ENCODE measurements at places on chromosomes 12 and 14.
A peak's percentile ranks its signal among the peaks of the same experiment; 100 is the strongest.

- no peak for DNase-seq
Measured at GRCh38 chr12:17064834-17065233, 458.9 kb upstream of the LMO3 start.

DNA sequence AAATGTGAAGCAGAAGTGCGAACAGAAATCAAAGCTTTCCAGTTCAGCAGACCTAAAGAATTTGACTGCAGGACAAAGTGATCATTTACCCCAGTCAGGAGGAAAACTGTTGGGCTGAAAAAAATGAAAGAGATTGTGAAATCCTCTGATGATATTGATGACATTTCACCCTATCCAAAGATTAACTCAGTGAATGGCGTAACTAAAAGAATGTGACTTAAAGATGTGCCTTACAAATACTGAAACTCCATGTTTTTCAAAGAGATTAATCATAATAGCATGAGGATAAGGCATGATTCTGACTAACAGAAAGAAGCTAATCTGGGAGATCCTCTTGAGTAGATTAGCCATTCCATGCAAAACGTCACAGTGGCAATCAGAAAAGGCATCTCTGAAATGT is 225.6 kb downstream of the DUSP6 start:
- no peak for DNase-seq

GRCh38 chr12:8951744-8952143 is 2.3 kb upstream of the M6PR start:
- peak; percentile 38 for DNase-seq

DNA sequence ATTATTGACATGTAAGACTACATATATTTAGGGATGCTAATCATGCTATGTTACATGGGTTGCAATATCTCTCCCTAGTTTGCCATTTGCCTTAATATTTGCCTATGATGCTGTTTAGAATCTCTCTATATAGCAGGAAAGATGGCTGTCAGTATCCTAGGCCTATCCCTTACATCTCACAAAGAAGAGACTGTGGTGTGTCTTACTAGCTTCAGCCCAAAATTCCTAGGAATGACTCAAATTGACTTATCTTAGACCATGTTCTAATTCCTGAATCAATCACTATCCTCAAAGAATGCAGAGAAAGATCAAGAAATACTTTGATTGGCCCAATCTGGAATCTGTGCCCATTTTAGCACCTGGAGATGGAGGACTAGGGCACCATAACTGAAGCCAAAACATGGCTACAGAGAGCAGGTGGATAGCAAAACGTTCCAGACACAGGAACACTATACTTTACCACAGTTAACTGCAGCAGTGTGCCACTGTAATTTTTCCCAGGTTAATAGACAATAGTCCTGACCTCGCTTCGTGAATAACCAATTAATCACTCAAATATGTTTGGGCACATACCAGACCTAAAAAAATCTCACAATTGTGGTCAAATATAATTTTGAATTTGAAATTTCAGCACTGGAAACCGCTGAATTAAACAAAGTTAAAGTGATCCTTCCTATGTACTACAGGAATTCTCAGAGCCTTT is 32.7 kb upstream of the GLIPR1 start:
- no peak for DNase-seq

- no peak for DNase-seq
Measured at GRCh38 chr14:93587330-93587729, 156.6 kb downstream of the UNC79 start.

- DNase-seq: no peak
Measured at GRCh38 chr12:68591734-68592418, 18.8 kb upstream of the RAP1B start.

GRCh38 chr12:109725321-109726105 is 11.9 kb downstream of the FAM222A start:
- DNase-seq: no peak

GRCh38 chr14:96268431-96269358 is 12.7 kb downstream of the BDKRB1 start:
- DNase-seq: no peak

- DNase-seq: no peak
Measured at GRCh38 chr12:64459394-64459891, 7.5 kb downstream of the TBK1 start.

DNA sequence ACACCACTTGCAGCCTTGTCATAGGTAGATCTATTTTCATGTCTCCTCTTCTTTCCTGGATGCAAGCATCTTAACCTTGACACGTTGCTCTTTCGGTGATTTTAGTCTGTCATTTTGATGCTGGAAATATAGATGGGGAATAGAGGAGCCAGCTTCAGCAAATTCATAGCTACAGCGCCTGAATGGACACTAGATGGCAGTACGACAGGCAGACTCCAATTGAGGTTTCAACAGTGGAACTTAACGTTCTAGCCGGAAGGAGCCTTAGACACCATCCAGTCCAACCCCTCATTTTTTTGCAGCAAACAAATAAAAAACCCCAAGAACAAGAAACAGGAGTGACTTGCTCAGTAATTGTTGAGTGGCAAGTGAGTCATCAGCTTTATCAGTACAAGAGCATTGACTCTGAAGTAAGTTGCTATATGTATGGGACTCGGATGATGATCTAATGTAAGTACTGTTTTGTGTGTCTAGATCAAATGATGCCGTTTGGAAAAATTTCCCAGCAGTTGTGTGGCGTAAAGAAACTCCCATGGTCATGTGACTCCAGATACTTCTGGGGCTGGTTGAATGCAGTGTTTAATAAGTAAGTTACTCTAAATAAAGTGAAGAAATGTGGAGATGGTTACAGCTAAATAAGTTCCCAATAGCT is 9.0 kb downstream of the DMAC2L start:
- peak; percentile 36 for DNase-seq

DNA sequence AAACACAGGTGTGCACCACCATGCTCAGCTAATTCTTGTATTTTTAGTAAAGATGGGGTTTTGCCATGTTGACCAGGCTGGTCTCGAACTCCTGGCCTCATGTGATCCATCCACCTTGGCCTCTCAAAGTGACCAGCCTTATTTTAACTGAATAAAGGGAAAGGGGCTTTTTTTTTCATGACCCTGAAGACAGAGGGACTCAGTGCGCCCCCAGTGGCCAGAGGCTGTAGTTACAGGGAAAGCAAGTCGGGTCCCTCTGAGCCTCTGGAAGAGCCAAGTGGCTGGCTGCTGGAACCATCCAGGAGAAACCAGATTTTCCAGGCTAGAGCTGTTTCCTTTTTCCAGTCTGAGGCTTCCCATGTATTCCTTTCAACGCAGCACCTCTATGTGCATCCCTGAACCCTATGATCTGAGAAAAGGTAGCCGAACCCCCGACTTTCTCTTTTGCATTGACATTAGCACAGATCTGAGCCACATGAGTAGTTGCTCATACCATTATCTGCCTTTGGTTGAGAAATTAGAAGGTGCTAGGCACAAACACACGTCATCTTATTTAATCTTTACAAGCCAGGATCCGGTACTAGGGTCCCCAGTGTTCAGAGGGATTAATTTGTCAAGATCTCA is 342.7 kb downstream of the CACNA1C start:
- DNase-seq: peak; percentile 14

GRCh38 chr12:42426746-42427145 is 100.8 kb downstream of the PPHLN1 start:
- DNase-seq: peak; percentile 3

GRCh38 chr14:73248108-73248868 is 11.0 kb downstream of the PAPLN start:
- DNase-seq: no peak

- DNase-seq: no peak
Measured at GRCh38 chr12:31362759-31363415, 36.9 kb upstream of the SINHCAF start.

DNA sequence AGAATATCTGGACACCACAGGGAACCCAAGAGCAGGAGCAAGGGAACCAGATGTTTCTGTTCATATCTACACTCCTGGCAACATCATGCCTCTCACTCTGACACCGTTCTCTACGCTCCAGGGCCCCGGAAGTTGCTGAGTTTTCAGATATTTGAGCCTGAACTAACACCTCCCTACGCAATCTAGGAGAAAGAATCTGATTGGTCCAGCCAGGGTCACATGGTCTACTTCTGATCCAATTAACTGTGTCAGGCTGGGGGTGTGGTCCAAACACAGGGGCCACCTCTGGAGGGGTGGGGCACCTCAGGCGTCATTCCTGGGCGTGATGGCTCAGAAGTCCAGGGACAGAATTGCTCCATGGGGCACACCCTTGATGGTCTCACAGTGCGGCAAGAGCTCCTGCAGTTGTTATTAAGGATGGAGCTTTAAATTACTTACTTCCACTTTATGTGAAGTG is 165.5 kb downstream of the PTPN11 start:
- no peak for DNase-seq

DNA sequence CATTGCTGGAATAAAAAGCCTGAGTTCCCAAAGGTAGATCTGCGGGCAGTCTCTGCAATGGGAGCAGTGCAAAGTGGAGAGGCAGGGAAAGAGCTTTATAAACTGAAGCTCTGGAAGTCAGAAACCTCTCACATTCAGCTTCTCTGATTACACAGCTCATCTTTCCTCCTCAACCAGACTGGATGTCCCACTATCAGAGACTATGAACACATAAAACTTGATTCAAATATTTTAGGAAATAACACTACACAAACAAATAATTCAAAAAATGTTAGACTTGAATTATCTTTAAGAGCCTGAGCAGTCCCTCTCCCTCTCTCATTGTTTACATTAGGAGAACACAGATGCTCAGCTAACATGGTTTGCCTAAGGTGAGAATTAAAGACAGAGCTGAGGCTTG is 72.9 kb downstream of the DENND5B start:
- DNase-seq: no peak

DNA sequence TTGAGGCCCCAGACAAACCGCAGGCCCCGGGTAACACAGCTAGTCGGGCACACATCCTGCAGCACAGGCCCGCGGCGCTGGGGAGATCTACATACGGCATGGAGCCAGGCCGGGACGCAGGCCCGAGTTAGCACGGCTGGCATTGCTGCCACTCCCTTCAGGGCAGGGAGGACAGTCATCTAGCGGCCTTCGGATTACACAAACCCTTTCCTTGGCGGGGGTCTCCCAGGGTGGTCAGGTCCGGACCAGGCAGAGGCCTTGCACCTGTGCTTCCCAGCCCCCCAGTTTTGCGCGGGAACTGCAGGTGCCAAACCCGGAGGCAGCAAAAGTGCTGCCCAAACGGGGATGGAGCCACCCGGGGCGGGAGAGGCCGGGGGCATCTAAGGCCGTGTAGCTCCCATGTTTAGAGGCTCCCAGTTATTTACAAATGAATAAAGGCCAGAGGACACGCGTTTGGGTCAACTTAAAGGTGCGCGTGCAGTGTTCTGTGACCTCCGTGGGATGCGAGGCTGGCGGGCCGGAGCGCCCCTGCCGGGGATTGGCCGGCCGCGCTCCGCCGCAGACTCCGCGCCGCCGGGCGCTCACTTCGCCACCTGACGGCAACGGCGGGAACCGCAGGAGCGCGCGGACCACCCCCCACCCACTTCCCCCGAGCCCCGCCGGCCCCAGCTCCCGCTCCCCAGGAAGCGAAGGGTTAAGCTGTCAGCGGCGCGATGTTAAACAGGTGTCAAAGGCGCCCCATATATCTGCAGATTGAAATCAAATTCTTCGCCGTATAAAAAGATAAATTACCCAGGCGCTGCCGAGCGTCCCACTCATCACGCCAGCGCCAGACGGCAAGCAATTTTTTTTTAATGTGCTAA is 18.1 kb downstream of the VSX2 start:
- DNase-seq: peak; percentile 24

Measured in stimulated activated CD8-positive, alpha-beta memory T cell treated with anti-CD3 and anti-CD28 coated beads, Interleukin-15, amount 100 ng/mL, for 48 hours (primary cell).